Mesenchymal stem cell (in vitro differentiated cells and primary cell): ENCODE measurements at places on chromosomes 7 and 10.

- DNase-seq, result no peak
Measured at GRCh38 chr7:105827151-105827875, 49.1 kb downstream of the ATXN7L1 start.

GRCh38 chr10:69346776-69347175 lies 68.5 kb downstream of the HK1 start:
- no peak for DNase-seq

- DNase-seq, result no peak
Measured at GRCh38 chr7:84248843-84249242, 54.3 kb upstream of the SEMA3A start.

DNA sequence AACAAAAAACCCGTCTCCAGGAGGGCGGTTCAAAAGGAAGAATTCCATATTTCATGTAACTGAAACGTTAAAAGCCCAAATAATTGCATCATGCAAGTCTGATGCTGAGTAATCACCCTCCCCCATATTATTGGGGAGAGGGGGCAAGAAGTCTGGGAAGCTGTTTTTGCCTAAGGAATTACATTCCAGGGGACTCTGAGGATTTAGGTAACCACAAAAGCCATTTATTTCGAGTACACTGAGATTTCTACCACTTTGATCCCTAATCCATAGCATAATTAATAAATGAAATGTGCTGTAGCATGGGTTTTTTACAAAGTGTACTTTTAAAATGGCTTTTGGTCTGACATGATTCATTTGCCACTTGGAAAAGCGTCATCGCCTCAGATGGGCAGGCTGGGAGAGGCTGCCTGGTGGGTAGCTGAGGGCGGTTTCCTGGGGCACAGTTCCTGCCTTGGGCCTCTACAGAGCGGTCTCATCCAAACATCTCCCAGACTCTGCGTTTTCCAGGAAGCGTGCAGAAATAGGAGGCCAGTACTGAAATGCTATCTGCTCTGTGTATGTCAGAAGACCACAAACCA lies 106.5 kb downstream of the TCF7L2 start:
- peak; percentile 97 for DNase-seq

DNA sequence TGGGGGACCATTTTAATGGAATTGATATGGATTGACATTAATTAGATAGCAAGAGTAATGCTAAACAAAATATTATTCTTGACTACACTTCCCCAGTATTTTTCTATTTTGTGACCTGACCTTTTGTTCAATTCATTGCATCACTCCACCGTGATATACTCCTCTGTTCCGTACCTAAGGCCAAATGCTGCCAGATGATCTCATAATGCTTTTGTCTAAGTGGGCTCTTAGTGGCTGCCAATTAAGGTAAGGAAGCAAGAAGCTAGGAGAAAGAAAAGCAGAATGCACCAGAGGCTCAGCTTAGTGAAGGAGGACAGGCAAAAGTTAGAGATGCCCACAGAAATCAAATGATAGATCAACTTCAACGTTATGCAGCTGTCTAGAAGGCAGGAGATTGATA lies 36.4 kb downstream of the FEZF1 start:
- no peak for DNase-seq

DNA sequence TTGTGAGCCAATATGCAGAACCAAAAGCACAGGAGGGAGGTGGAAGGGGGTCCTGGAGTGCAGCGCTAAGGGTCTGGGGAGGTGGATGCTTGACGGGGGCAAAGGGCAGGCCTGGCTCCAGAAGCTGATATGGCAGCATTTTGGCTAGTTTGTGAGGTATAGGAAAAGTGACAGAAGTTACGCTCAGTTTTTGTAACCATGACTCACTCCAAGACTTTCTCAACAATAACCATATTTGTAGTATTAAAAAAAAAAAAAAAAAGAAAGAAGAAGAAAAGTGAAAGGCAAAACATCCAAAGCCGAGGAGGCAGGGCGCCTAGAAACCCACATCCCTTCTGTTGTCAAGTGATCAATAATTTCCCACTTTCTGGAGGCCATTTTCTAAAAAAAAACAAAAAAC lies 92.3 kb downstream of the RNF216 start:
- peak; percentile 62 for DNase-seq

DNA sequence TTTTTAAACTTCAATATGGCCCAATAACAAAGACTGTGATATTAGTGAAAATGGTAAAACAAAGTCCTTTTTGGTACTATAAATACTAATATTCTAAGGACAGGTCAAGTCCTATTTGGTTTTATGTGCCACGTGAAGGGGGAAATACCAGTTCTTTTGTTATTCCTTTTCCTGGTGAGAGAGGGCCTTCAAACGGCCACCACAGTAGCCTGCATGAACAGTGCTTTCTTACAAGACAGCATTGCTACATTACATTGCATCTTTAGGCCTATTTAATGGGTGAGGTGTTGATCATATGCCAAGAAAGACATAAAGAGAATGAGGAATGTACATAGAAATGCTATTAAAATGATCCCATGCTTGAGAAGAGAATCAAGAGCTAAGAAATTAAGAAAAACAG lies 214.8 kb downstream of the LRRTM3 start:
- DNase-seq, result no peak

- DNase-seq, result no peak
Measured at GRCh38 chr7:121352323-121352722, 23.5 kb downstream of the WNT16 start.

DNA sequence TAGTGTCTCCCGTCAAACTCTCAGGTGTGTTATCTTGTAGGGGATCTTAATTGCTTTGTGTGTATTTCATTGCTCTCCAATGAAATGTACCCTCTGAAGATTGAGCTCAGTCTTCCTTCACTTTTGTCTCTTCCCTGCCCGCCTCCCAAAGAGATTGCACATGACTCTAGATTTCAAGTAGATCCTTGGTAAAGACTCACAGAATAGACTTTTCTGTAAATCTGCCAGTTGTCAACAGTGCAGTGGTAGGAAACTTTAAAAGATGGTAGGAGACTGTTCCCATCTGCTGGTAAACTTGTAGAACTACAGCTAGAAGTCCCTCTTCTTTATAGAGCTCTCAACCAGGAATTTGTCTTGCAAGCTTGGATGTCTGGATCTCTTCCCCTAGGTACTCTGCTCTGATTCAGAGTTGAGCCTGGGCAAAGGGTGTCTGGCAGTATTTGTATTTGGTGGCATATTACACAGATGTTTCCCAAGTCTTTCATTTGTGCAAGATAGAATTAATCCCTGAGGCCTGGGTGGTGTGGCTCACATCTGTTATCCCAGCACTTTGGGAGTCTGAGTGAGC lies 9.6 kb downstream of the CCL26 start:
- peak; percentile 76 for DNase-seq

GRCh38 chr10:3265088-3265487 lies 92.5 kb upstream of the PITRM1 start:
- DNase-seq, result peak; percentile 72

GRCh38 chr10:33047655-33048054 lies 89.6 kb upstream of the ITGB1 start:
- no peak for DNase-seq

DNA sequence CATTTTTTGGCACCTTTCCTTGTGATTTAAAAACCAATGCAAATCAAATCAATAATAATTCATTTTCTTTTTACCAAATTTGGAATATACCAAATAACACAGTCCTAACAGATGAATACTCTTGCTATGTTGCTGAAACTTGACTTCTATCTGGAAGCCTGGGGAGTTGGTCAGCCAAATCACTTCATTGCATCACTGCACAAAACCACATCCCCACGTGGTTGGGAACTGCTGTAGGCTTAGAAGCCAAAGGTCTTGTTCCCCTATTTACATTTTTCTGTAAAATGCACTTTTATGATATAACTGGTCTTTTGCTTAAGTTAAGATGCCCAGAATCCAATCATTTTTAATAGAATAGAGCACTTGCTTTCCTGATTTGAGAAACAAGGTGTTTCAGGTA lies 15.2 kb downstream of the GPR85 start:
- no peak for DNase-seq

DNA sequence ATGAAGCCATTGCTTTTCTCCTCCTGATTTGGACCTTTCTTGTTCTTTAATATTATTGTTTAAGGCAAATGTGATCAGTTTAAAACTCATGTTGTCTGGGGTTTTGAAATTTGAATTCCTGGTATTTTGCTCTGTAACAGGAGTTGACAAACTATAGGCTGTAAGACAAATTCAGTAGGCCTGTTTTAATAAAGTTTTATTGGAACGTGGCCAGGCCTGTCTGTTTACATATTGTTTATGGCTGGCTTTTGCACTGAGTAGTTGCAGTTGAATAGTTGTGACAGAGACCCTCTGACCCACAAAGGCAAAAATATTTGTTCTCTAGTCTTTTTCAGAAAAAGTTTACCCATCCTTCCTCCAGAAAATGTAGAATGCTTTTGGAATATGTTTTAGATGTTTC lies 29.8 kb downstream of the STARD3NL start:
- DNase-seq, result no peak
